Left cardiac atrium (tissue), 4 donors: ENCODE measurements at places on chromosomes 7 and 10.

DNA sequence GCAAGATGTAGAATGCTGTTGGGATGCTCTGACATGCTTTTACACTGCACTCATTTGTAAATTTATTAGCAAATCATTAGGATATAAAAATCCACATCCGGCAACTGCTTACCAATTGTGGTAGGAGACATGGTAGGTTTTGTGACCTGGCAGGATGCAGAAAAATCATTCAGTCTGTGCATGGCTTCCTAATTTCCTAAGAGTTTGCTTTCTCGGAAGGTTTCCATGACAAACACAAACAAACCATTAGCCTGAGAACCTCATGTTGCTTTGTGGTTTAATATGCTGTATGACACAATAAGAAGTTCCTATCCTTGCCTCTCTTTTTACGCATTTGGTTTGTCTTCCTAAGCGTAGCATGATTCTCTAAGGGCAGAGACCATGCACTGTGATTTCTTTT, 14.7 kb upstream of the LMBR1 start:
- DNase-seq: no peak

DNA sequence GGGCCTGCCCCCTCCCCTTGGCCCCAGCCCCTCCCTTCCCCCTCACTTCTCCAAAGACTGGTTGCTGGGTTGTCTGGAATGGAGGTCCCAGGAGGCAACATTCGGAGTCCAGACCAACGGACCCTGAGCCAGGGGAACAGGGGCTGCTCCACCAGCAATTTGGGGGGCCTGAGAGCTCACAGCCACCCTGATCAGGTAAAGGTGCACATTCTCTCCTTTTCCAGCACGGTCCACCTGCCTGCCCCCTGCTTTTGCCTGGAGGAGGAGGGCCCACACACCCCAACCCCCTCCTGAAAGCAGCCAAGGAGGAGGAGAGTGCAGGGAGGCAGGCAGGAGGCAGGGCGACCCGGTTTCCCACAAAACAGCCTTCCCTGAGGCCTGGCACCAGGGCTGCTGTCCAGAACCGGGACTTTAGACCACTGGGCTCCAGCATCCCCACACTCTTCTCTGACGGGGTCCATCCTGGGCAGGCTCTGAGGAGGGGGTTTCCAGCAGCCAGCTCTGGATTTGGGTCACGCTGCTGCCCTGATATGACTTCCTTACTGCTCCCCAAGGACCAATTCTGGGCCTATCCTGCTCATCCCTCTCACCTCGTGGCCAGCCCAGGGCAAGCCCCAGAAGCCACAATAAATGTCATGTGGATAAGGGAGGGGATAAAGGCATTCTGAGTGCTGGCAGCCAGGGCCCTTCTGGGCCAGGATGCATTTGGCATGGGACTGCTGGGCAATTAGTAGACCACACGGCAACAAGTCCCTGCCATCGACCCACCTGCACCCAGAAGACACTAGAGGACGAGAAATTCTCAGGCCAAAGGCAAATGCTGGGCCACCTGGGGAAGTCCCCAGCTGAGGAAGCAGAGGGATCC, 1.1 kb upstream of the CAMK2B start:
- no peak for DNase-seq

GRCh38 chr10:75774783-75775490, 343.5 kb downstream of the LRMDA start:
- DNase-seq: peak; percentile 52

DNA sequence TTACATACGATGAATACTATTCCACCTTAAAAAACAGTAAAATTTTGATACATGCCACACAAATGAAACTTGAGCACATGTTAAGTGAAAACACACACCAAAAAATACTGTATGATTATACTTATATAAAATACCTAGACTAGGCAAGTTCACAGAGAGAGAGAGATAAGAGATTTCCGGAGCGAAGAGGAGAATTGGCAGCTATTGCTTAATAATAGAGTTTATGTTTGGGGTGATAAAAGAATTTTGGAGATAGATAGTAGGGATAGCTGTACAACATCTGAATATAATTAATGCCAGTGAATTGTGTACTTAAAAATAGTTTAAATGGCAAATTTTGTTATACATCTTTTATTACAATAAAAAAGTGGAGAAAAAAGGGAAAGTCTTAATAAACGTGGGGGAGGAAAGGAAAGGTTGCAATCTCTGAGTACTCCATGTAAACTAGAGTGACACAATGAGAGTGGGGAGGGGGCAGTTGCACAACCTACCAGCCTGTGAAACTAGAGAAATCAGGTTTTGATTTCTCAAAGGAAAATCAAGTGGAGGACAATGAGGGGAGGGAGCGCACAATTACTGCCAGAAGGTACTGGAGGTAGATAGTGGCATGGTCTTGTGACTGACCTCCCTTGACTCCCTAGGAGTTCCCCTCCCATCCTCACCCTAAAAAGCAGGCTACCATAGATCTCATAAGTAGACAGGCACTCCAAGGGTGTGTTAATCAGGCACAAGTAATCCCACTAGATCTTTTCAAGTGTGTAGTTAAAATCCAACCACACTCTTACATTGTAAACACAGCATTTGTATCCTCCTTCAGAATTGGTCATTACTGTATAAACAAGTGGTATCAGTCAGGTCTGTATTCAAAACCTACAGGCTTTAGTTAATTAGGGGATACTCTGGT, 31.6 kb upstream of the ANK3 start:
- DNase-seq: no peak
